Heart left ventricle (tissue), 16 donors: ENCODE measurements at places on chromosomes 16 and 17.

GRCh38 chr17:43718544-43718943 lies 40.0 kb downstream of the SOST start:
- DNase-seq = no peak

- DNase-seq = no peak
Measured at GRCh38 chr17:65027305-65027704, 29.2 kb downstream of the GNA13 start.

DNA sequence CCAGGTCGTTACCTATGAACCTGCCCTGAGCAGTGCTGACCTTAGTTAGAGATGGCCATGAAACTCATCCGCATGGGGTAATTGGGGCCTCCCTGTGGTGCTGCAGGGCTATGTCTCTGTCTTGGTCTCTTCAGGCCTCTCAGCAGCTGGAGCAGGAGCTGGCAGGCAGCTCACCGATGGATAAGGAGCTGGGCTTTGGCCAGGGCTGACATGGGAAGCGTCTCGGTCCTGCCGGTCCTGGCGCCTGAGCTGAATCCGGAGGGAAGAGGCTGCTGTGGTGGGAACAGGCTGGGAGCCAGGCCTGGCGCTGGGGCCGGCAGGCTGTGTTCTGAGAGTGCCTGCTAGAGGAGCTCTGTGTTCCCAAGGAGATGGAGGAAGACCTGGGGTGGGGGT lies 10.1 kb downstream of the IL32 start:
- peak; percentile 71 for DNase-seq

GRCh38 chr17:78532922-78533640 lies 44.1 kb downstream of the DNAH17 start:
- no peak for DNase-seq

- DNase-seq = no peak
Measured at GRCh38 chr17:67221062-67221998, 23.7 kb downstream of the HELZ start.

GRCh38 chr17:36027761-36028160 lies 10.0 kb upstream of the CCL23 start:
- no peak for DNase-seq

GRCh38 chr16:12113523-12114345 lies 137.2 kb downstream of the SNX29 start:
- DNase-seq = no peak

DNA sequence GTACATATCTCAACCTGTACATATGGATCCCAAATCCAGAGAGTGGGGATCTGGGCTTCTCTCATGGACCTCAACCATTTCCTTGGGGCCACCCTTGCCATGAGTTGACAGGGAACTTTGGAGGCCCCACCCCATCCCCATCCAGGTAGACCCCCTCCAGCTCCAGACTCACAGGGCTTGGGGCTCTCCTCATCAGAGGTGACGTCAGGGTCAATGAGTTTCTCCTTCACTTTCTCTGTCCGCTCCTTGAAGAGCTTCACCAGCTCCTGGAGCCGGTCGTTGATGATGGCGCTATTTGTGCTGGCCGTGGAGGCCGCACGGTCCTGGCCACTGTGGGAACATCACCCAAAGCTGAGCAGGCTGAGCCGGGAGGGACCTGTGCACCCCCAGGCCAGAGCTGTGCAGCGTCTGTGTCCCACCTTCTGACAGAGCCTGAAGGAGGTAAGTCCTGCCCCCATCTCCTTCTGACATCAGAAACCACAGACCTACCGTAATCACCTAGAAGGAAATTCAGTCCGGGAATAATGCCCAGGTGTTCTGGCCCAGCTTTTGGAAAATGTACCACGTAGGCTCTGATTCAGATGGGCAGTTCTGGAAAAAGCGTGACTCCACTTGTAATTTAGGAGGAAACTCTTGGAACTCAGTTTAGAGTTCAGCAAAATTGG lies 50.6 kb downstream of the CNGB1 start:
- no peak for DNase-seq

DNA sequence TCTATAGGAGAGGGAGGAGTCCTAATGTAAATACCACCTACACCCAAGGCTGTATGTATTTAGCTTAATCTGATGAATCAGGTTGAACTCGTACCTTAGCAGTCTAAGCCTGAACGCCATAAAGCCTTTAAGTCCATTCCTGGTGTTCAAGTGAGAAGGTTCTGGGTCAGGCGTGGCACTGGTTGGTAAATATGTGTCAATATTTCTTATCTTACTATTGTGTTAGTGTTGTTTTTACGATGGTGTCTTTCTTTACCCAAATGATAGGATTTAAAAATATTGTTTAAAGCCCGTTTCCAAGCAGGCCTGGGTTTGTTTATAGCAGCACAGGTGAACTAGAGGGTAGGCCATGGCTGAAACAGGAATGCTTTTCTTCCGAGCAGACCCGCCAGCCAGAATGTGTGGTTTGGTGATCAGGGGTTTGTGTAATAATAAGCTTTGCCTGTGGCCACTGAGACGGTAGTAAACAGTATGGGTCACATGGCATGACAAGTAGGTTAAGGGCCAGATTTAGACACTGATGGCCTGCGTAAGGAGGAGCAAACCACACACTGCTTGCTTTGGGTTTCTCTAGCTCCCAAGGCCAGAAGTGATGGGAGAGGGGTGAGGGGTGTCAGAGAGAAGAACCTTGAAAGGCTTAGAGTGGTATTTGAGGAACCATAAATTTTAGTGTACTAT lies 3.3 kb downstream of the TMEM94 start:
- no peak for DNase-seq

GRCh38 chr17:81200695-81201580 lies 21.8 kb downstream of the CEP131 start:
- DNase-seq = peak; percentile 54

GRCh38 chr17:58311429-58311894 lies 17.1 kb downstream of the TSPOAP1 start:
- DNase-seq = no peak

- DNase-seq = peak; percentile 43
Measured at GRCh38 chr16:12067714-12068401, 91.3 kb downstream of the SNX29 start.

DNA sequence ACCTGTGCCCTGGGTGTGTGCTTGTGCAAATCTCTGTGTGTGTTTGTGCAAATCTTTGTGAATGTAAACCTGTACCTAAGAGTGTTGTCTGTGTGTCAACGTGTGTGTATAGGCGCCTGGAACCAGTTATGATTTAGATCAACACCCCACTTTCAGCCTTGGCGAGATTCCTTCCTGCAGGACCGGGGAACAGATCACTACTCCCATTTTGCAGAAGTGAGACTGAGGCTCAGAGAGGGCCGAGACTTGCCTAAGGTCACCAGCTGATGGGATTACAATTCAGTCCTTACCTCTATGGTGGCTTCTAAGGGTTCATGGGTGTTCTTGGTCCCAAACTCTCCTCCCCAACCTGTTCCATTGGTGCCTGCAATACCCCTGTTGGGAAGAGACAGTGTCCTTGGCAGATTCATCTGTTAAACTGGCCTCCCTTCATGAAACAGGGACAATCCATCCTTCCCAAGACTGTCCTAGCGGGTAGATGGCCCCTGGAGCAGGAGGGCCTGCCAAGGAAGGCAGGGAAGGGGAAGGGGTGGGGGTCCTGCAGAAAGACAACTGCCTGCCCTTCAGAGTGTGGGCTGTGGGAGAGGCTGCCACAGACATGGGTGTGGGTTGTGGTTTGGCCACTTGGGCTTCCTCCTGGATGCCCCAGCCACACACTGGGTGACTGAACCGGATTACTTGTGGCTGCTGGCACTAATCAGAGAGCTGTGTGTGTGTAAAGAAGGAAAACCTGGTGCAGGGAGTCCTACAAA lies 6.9 kb upstream of the MAPK7 start:
- no peak for DNase-seq

DNA sequence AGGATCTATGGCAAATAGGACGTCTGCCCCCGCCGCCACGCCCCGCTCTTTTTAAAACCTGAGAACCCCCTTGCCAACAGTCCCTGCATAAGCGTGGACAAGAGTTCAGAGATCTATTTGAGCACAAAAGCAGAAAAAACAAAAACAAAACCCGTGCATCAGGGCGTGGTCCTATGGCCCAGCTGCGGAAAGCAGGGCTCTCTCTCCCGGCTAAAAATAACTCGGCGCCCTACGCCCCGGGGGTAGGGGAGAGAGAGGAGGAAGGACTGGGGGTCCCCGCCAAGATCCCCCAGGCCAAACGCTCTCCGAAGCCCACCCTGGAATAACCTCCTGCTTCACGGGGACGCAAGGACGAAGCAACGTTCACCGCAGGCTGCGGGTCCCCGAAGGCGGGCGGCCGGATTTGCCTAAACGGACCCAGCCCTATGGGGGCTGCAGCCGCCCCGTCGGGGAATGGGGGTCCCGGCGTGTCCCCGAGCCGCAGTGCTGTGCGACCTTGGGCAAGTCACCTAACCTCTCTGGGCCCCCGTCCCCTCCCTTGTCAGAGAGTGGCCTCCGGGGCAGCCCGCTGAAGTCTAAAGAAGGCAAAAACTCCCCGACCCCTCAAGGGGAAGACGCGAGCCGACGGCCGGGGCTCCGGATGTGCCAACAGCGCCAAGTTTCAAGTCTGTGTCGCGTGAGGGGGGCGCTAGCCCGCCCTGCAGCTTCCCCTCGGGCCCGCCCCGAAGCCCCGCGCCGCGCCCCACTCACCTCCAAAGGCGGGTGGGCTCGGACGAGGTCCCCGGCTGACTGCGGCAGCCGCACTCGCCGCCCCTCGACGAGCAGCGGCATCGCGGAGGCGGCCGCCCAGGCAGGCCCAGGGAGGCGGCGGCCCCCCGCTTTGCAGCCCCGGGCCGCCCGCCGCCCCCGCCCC lies 477 bp downstream of the NTAN1 start:
- DNase-seq = peak; percentile 68

GRCh38 chr16:58462997-58463941 lies 36.7 kb upstream of the NDRG4 start:
- DNase-seq = peak; percentile 72

GRCh38 chr16:56349711-56350161 lies 75.6 kb downstream of the AMFR start:
- no peak for DNase-seq

DNA sequence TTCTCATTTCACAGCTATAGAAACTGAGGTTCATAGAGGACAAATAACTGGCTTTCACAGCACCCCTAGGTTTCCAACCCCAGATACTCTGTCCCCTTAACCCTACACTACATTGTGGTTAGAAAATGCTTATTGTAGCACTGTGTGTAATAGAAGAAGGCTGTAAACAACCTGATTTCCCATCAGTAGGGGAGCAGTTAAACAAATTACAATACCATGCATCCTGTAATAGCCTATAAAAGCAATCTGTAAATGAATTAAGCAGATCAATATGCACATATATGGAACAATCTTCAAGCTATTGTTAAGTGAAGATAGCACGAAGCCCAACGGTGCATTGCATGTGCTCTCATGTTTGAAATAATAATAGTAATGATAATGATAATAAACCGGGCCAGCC lies 39.2 kb upstream of the XPO6 start:
- no peak for DNase-seq

- DNase-seq = peak; percentile 73
Measured at GRCh38 chr17:77320485-77321256, 179.9 kb downstream of the SEC14L1 start.

GRCh38 chr16:17215306-17215705 lies 255.5 kb downstream of the XYLT1 start:
- no peak for DNase-seq

DNA sequence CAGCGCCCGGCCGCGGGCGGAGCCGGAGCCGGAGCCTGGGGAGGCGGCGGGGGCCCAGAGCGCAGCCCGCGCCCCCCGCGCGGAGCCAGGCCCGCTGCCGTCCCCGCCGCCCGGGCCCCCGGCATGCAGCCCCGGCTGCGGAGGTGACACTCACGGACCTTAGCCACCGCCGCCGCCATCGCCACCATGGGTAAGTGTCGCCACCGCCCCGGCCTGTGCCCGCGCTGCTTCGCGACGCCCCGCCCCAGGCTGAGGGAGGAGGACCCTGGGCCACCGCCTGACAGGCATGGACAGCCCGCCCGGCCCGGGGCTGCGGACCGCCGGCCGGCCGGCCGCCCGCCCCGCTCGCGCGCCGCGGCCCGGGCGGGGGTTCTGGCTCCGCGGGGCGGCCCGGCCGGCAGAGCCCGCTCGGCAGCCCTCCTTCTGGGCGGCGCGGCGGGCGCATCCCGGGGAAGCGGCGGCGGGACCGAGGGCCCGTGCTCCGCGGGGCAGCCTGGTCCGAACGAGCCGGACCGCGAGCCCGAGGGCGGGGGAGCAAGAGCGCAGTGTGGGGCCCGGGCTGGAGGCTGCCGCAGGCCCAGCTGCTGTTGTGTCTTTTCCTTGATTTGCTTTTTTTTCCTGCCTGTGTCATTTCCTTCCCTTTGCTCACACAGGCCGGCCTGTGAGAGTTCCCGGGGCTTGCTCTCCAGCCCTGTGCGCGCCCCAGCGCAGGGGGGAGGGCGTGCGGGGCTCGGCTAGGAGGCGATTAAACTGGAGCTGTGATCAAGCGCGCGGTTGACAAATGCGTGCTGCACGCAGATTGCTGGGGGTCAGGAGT lies 565 bp downstream of the MAP3K3 start:
- peak; percentile 83 for DNase-seq

- DNase-seq = peak; percentile 7
Measured at GRCh38 chr16:50523710-50524109, 24.5 kb upstream of the NKD1 start.

DNA sequence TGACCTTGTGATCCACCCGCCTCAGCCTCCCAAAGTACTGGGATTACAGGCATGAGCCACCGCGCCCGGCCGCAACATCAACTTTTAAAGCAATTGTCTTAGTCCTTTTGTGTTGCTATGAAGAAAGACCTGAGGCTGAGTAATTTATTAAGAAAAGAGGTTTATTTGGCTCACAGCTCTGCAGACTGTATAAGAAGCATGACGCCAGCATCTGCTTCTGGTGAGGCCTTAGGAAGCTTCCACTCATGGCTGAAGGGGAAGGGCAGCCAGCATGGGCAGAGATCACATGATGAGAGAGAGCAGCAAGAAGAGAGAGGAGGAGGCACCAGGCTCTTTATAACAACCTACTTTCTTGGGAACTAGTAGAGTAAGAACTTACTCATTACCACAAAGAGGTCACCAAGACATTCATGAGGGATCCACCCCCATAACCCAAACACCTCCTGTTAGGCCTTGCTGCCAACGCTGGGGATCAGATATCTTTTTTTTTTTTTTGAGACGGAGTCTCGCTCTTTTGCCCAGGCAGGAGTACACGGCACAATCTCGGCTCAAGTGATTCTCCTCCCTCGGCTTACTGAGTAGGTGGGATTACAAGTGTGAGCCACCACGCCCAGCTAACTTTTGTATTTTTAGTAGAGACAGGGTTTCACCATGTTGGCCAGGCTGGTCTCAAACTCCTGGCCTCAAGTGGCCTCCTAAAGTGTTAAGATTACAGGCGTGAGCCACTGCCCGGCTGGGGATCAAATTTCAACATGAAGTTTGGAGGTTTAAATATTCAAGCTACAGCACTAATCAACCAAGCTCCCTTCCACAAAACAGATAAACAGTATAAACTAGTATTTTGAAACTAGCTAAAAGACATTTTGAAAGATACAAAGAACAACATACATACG lies 21.4 kb upstream of the GPT2 start:
- no peak for DNase-seq

GRCh38 chr17:68161644-68162428 lies 86.0 kb upstream of the AMZ2 start:
- DNase-seq = peak; percentile 74

DNA sequence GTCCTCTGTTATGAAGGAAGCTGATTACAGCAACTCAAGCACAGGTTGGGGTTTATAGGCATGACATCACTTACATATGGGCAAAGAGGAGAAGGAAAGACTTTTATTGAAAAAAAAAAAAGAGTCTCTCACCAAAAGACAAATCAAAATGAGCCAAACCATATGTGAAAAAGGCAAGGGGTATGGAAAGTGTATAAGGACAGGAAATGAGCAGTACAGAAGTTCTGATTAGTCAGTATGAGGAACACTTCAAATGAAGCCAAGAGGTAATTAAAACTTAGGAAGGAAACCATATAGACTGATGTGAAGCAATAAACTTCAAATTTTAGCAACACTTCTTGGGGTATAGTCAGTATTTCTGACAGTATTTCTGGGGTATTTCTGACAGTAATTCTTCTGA lies 1372.6 kb downstream of the CDH11 start:
- DNase-seq = no peak
